ENCODE measurements at places on chromosomes 6 and 20.

GRCh38 chr6:111831408-111831807 lies 41.8 kb downstream of the FYN start:
- no peak for DNase-seq

- DNase-seq: no peak
These were observed 62.8 kb downstream of the UTRN start for GRCh38 chr6:144347933-144348332.

DNA sequence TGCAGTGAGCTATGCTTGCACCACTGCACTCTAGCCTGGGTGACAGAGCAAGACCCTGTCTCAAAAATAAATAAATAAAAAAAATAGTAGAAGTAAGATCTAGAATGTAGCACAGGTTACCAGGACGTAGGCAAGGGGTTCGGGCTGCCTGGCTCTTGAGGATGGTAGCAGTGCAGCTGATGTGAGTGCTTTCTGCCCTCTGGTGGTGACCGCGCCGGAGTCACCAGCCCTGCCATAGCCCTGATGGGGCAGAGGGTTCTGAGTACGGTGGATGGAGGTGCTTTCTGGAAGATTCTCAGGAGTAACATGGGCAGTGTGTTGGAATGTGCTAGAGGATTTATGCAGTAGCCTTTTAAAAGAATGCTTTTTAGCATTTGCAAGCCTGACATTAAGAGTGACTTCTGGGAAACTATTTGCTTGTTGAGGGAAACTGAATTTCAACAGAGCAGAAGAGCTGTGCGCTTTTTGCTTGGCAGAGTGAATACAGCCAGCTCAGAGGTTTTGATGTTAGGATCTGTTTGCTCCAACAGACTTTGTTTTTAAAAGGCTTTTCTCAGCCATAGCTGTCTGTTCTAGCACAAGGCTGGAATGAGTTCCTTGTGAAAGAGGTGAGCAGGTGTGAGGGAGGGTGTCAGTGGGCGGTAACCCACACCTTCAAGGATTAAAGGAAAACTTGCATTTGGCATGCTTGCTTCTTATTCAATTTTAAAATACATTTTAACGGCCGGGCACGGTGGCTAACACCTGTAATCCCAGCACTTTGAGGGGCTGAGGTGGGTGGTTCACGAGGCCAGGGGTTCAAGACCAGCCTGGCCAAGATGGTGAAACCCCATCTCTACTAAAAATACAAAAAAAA lies 65.9 kb downstream of the PTPN1 start:
- peak; percentile 79 for DNase-seq

DNA sequence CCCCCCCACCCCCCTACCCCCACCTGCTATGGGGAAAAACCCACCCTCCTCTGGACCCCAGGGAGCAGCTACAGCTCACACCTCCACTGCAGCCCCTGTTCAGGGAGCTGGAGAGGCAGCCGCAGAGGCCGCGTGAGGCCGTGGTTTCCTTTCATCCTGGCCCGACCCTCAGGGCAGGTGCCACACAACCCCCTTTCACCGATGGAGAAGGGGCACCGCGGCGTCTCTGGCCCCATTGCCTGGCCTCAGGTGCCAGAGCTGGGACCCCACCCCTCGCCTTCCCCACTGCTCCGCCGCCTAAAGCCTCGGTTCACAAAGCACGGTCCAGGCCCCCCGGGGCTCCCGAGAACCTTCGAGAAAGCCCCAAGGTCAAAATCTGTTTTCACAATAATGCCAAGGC lies 11.8 kb upstream of the KCNQ2 start:
- DNase-seq: no peak

GRCh38 chr6:27332692-27333641 lies 20.9 kb upstream of the POM121L2 start:
- peak; percentile 67 for DNase-seq

DNA sequence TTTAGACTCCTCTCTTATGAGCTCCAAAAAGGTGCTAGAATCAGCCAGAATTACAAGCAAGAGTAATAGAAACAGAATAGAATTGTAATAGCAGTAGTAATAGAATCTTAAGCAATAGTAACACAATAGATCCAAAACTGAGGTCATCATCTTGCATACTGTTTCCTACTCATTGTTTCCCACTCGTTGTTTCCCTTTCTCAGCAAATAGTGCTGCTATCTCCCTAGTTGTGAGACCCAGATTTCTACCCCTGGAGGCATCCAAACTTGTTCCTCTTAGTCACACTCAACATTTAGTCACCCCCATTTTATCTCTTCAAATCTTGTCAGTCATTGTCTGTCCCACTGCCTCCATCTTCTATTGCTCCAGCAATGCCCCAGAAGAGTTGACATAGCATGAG lies 356.9 kb upstream of the MARCKS start:
- DNase-seq: no peak
